CD4-positive, alpha-beta T cell treated with Interleukin-6 at 100 ng/mL for 8 hours (primary cell): ENCODE measurements at places on chromosomes 1 and 21.

- no peak for DNase-seq
Observed at GRCh38 chr1:60535713-60536112, 462.1 kb upstream of the C1orf87 start.

- DNase-seq: no peak
Observed at GRCh38 chr1:36425791-36426190, 24.5 kb downstream of the OSCP1 start.

- no peak for DNase-seq
Observed at GRCh38 chr21:29072873-29073221, 601 bp downstream of the CCT8 start.

DNA sequence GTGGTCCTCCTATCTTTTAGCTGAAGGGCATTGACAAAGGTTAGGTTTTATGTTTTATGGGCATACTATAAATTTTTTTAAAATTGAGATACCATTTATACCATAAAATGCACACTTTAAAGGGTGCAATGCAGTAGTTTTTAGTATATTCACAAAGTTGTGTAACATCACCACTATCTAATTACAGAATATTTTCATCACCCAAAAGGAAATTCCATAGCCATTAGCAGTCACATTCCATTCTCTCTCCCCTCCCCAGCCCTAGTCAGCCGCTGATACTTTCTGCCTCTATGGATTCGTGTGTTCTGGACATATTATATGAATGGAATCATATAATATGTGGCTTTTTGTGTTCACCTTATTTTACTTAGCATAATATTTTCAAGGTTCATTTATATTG lies 135.8 kb upstream of the B3GALT2 start:
- DNase-seq: no peak

GRCh38 chr1:161273402-161273801 lies 14.9 kb downstream of the PCP4L1 start:
- no peak for DNase-seq

- no peak for DNase-seq
Observed at GRCh38 chr1:238642231-238642630, 744.1 kb upstream of the CHRM3 start.

GRCh38 chr1:26542771-26543451 lies 13.3 kb downstream of the RPS6KA1 start:
- no peak for DNase-seq

DNA sequence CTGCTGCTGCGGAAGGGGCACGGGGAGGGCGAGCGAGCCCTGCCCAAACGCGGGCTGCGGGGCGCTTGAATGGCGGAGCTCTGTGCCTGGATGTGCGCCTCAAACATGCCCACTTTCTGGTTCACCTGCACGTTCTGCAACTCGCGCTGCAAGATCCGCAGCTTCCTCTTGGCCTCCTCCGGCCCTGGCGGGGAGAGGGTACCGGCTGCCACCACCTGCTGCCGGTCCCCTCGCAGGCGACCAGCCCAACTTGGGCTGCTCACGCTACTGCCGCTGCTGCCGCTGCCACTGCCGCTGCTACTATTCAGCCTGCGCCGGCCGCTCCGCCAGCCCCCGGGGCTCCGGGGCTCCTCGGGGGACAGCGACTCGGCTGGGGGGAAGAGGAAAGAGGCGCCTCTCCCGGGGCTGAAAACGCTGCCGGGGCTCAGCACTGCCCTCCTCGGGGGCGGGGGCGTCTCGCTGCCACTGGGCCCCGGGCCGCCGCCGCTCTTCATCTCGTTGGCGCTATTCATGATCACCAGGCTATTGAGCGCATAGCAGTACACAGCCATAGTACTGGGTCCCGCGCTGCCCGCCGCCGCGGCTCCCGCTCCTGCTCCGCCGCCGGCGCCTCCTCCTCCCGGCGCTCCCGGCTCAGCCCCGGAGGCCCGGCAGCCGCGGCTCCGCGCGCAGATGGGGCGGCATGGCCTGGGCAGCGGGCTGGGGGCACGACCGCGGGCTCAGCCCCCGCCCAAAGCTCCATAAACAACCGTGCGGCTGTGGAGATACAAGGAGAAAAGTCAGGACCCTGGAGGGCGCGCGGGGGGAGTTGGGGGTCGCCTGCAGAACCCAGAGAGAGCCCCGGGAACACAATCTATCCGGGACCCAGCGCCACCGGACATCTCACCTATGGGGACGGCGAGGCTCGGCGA lies 1.9 kb downstream of the ITPKB start:
- DNase-seq: peak; percentile 54

- DNase-seq: no peak
Observed at GRCh38 chr1:3785456-3786157, 10.7 kb downstream of the LRRC47 start.

GRCh38 chr1:101741910-101742309 lies 254.8 kb downstream of the OLFM3 start:
- no peak for DNase-seq

GRCh38 chr21:26169611-26170470 lies 729 bp downstream of the APP start:
- DNase-seq: peak; percentile 26

DNA sequence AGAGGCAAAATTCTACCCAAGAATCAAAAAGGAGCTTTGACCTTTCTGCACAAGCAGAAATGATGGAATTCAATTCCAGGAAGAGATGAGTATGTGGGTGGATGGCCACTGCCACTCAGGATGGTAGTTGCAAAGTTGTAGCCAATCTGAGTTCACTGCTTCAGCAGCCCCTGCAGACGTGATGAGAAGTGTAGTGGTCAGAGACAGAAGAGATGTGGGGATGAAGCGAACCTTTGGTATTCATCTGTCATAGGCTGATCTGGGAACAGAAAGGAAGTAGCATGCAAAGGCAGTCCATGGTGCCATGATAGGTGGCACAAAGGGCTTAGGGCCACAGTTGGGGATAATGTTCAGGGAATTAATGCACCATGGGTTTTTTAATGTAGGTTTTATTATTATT lies 81.1 kb upstream of the PGBD5 start:
- DNase-seq: no peak

GRCh38 chr1:229342656-229343569 lies at the start of gene CCSAP:
CCSAP (minus strand) TSS chr1:229343047; CDS start chr1:229342465, 582 bp downstream.
- DNase-seq: peak; percentile 54

- DNase-seq: peak; percentile 83
Observed at GRCh38 chr1:181149326-181150125, 61.0 kb downstream of the IER5 start.

DNA sequence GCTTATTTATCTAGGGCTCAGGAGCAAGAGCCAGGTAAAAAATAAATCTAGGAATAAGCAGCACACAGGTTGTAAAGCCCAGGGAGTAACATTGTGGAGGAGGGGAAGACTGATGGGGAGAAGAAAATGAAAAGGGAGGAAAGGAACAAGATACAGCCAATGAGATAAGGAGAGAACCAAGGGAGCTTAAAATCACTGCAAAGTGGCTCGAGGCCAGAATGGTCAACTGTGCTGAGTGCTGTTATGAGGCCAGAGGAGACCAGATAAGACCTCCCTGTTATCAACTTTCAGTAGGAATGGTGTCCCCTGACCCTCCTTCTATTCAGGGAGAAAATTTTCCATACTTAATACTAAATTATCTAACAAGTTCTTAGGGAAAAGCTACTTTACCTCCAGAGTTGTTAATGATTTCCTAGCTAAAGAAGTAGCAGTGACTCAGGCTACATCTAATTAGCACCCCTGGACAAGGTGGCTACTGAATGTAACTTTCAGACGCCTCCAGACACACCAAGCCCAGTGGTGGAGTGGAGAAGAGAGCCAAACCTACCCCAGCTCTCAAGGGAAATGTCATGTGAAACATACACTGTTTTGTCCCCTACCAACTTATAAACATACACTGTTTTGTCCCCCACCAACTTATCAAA lies 25.5 kb downstream of the ENAH start:
- DNase-seq: no peak

- no peak for DNase-seq
Observed at GRCh38 chr1:90357995-90358394, 359.1 kb downstream of the BARHL2 start.

- DNase-seq: peak; percentile 30
Observed at GRCh38 chr1:109624201-109625010, 4.8 kb downstream of the AMPD2 start.

DNA sequence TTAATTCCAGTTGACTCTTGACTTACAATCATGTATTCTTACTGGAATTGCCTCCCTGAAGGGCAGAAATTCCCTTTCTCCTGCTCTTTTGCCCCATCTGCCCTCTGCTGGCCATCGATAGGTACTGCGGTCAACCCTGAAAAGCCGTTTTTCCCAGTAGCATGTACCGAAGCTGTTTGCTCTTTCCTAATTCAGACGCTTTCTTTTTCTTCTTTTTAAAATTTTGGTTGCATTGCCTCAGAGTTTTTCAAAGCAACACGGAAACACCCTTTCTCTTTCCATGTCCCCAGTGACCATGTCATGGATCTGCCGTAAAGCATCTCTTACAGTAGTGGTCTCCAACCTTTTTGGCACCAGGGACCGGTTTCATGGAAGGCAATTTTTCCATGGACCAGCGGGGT lies 164.2 kb upstream of the C1orf21 start:
- peak; percentile 45 for DNase-seq

GRCh38 chr1:241612533-241613477 lies 27.4 kb downstream of the CHML start:
- DNase-seq: no peak
